Stimulated activated naive B cell treated with anti-CD40 and anti-IgM and Interleukin-4, amounts not matched to agents 10 μg/mL and 1 μg/mL and 100 μg/mL, for 72 hours (primary cell): ENCODE measurements at places on chromosomes 5 and 9.

- no peak for DNase-seq
Observed at GRCh38 chr5:100148239-100148638, 386.9 kb upstream of the FAM174A start.

DNA sequence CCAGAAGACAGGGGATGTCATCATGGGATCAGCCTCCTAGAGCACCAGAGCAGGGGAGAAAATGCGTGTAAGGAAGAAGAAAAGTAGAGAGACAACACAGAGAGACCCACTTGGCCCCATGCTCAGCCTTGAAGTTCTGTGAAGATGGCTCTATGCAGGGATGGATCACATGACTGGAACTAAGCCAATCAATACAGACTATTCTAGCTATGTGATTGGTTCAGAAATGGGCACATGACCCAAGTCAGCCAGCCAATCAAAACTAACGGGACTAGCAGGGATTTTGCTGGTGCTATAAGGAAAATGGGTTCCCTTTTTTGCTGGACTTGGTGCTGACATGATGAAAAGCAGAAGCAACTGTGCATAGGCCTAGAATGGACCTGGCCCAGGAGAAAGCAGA lies 173.0 kb upstream of the TBC1D2 start:
- no peak for DNase-seq

GRCh38 chr5:54753034-54753433 lies 232.4 kb downstream of the ESM1 start:
- peak; percentile 51 for DNase-seq

DNA sequence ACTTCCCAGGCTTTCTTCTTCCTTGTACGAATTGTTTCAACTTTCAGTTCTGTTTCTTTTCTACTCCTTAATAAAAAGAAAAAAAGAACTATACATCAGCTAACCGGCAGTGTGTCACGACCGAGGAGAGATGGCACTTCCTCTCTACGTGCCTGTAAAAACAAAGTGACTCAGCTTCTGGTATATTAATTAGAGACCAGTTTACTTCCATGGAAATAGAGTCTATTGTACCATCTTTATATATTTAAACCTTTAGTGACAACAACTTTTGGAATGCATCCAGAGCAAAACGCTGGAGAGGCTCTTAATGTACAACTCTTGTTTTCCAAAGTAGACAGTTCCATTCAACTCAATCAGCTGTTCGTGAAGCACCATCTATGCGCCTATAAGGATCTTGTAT lies 94.5 kb upstream of the LIFR start:
- no peak for DNase-seq

GRCh38 chr5:87645224-87645623 lies 232.5 kb upstream of the CCNH start:
- no peak for DNase-seq

- no peak for DNase-seq
Observed at GRCh38 chr9:92171822-92172221, 56.6 kb upstream of the SPTLC1 start.

GRCh38 chr9:8168916-8169438 lies 369.4 kb upstream of the DMAC1 start:
- no peak for DNase-seq

GRCh38 chr5:179345433-179346321 lies at the start of gene ADAMTS2:
TSS of gene ADAMTS2 (minus strand) at chr5:179345461. CDS start at chr5:179345328, 133 bp downstream.
- DNase-seq = no peak

GRCh38 chr5:32090026-32090754 lies 83.9 kb downstream of the GOLPH3 start:
- DNase-seq = no peak

DNA sequence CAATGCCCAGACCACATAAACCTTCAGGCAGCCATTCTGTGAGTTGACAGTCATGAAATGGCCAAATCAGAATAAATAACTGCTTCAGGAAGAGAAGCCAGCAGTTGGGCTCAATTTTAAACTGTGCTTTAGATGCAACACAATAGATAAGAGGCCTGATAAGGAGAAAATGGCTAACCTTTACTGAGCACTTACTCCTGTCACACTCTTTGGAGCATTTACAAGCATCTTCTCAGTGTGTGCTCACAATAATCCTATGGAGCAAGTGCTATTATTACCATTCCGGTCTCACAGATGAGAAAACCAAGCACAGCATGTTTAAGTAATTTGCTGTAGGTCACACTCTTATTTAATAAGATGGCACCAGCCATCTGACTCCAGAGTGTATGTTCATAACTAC lies 11.5 kb upstream of the SH3RF2 start:
- no peak for DNase-seq

DNA sequence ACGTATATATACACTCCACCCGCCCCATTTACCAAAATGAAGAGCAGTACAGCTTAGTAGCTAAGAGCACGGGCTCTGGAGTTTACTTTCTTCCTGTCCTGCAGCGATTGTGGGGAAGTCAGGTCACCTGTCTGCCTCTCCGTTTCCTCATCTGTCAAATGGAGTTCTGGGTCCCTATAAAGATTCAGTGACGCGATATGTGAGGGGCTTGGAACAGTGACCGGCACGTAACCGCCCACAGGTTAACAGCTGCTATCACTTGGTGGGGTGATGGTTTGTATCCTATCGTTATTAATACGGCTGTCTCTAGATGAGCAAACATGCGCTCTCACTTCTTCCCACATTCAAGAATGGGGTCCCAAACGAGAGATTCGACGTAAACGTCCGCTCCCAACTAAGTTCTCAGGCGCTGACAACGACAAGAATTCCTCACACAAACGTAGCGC lies 426 bp downstream of the FAM114A2 start:
- no peak for DNase-seq

GRCh38 chr9:127773272-127773671 lies 5.2 kb downstream of the SH2D3C start:
- DNase-seq = no peak

GRCh38 chr9:28563291-28563934 lies 990.1 kb upstream of the C9orf72 start:
- no peak for DNase-seq

DNA sequence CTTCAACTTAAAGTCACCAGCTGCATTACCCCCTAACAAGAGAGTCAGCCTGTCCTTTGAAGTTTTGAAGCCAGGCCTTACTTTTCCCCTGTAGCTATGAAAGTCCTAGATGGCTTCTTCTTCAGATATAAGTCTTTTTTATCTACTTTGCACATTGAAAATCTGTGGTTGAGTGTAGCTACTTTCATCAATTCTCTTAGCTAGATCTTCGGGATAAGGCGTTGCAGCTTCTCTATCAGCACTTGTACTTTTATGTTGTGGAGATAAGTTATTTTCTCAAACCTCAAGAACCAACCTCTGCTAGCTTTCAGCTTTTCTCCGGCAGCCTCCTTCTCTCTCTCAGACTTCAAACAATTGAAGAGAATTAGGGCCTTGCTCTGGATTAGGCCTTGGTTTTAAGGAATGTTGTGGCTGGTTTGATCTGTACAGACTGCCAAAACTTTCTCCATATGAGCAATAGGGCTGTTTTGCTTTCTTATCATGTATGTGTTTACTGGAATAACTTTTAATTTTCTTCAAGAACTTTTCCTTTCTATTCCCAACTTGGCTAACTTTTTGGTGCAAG lies 21.6 kb downstream of the CATSPER3 start:
- no peak for DNase-seq
